ENCODE measurements at places on chromosomes 5 and 9.

DNA sequence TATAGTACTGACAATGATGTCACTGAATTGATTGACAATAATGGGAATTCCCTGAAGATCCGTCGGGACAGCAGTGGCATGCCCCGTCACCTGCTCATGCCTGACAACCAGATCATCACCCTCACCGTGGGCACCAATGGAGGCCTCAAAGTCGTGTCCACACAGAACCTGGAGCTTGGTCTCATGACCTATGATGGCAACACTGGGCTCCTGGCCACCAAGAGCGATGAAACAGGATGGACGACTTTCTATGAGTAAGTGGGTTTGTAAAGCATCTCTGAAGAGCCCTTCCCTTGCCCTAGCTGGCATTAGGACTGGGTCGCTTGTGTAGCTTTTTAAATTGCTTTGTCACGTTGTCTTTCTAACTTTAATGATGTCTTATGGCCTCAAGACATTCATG lies 72.7 kb upstream of the WWC1 start:
- peaks cover 4% of the 10 kb centered on the region for H3K27me3 ChIP-seq
- H3K36me3 ChIP-seq: no peaks in the 10 kb centered on the region
- no peak for DNase-seq

DNA sequence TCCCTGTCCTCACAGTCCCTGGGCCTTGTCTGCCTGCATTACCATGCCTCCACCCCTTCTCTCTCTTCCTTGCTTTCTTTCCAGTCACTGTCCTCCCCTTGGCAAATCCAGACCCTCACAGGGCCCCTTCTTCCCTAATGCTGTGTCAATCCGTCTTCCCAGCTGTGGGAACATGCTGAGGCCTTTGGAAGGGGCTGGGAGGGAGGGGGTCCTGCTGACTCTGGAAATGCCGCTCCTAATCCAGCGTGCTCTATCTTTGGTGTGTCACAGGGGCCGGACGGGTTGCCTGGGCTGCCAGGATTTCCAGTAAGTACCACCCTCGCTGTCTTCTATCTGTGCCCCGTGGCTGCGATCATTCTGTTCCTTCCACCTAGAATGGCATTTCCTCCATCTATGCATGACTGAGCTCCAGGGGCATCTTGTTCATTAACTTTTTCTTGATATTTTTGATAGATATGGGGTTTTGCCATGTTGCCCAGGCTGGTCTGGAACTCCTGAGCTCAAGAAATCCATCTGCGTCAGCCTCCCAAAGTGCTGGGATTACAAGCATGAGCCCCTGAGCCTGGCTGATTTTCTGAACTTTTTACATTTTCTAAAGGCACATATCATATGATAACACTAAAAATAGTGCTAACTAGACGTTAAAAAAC lies 64.5 kb upstream of the TGFBR1 start:
- no peak overlapping the region for H3K4me3 ChIP-seq
- peaks cover 6% of the 10 kb centered on the region for H3K36me3 ChIP-seq
- no peak overlapping the region for H3K27ac ChIP-seq

GRCh38 chr9:138063033-138063432 lies 185.5 kb downstream of the CACNA1B start:
- peaks cover 5% of the 10 kb centered on the region for H3K27me3 ChIP-seq
- H3K4me3 ChIP-seq: no peak overlapping the region
- H3K27ac ChIP-seq: no peak overlapping the region
- H3K4me1 ChIP-seq: no peaks in the 10 kb centered on the region
- DNase-seq: no peak

DNA sequence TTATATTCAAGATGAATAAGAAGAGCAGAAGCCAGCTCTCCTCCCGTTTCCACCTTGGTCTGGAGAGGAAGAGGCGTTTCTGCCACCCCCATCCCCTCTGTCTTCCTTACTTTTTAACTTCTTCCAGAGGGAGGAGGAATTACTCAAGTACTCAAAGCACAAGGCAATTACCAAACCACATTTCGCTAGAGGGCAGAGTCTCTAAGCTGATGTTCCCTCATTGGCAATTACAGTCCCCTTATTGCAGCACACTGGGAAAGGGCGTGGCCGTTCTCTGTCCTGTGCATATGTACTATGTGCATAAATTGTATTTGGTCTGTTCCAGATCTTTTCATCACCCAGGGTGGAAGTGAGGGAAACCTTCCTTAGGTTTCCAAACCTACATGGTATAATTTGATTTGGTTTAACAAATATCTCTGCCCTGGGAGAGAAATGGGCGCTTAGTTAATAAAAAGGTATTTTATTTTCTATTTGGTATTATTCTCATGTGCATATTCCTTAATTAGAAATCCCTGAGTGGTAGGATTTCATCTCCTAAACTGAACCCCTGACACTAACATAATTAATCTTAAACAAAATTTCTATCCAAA lies 29.8 kb upstream of the ALDOB start:
- H3K27ac ChIP-seq: no peak overlapping the region
- no peaks in the 10 kb centered on the region for H3K36me3 ChIP-seq
- DNase-seq: no peak
- no peaks in the 10 kb centered on the region for H3K4me1 ChIP-seq

GRCh38 chr9:38358390-38359296 lies 33.9 kb upstream of the ALDH1B1 start:
- H3K36me3 ChIP-seq: no peaks in the 10 kb centered on the region
- H3K27ac ChIP-seq: no peak overlapping the region
- no peaks in the 10 kb centered on the region for H3K27me3 ChIP-seq

DNA sequence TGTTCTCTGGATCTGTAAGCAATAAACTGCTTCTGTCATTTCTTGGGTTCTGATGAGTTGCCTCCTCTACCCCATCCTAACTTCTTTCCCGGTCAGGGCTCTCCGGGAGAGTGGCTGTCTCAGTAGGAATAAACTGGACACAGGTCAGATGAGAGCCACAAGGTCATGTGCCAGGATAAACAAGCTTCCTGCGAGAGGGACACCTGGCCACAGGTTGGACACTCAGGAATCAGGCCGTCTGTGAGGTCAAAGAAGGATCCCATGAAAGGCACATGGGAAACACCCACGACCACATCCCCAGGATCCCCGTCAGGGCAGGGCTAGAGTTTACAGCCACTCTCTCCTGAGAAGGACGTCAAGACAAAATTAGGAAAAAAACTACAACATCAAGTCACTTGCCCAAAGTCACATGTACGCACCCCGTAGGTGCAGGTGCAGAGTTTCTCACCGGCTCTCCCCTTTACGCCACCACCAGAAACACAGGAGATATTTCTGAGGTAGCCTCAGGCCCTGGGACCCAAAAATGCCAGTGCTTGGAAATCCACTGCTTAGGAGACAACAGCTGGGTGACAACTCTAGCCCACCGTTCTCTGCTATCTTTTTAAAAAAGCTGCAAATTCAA lies 28.7 kb downstream of the CCT5 start:
- H3K4me1 ChIP-seq: peaks cover 4% of the 10 kb centered on the region
- DNase-seq: no peak
- H3K27ac ChIP-seq: no peak overlapping the region
- H3K27me3 ChIP-seq: no peaks in the 10 kb centered on the region
- peaks cover 13% of the 10 kb centered on the region for H3K36me3 ChIP-seq

GRCh38 chr5:98428806-98429205 lies 344.7 kb upstream of the RGMB start:
- H3K4me1 ChIP-seq: no peaks in the 10 kb centered on the region
- no peaks in the 10 kb centered on the region for H3K36me3 ChIP-seq
- no peaks in the 10 kb centered on the region for H3K27me3 ChIP-seq
- H3K27ac ChIP-seq: no peak overlapping the region
- no peak overlapping the region for H3K4me3 ChIP-seq

GRCh38 chr9:133368249-133368881 lies 7.5 kb downstream of the SURF4 start:
- no peak for DNase-seq
- no peak overlapping the region for H3K27ac ChIP-seq
- peaks cover 11% of the 10 kb centered on the region for H3K4me1 ChIP-seq
- H3K27me3 ChIP-seq: no peaks in the 10 kb centered on the region
- H3K4me3 ChIP-seq: no peak overlapping the region
- peaks cover 14% of the 10 kb centered on the region for H3K36me3 ChIP-seq

- H3K27me3 ChIP-seq: no peaks in the 10 kb centered on the region
- H3K4me1 ChIP-seq: no peaks in the 10 kb centered on the region
- no peak for DNase-seq
- H3K36me3 ChIP-seq: no peaks in the 10 kb centered on the region
- no peak overlapping the region for H3K27ac ChIP-seq
These were observed 1828.8 kb downstream of the MAT2B start for GRCh38 chr5:165334201-165334600.

- no peaks in the 10 kb centered on the region for H3K27me3 ChIP-seq
- no peak for DNase-seq
- no peak overlapping the region for H3K4me3 ChIP-seq
- H3K4me1 ChIP-seq: no peaks in the 10 kb centered on the region
- no peak overlapping the region for H3K27ac ChIP-seq
- H3K36me3 ChIP-seq: peaks cover 2% of the 10 kb centered on the region
These were observed 233.0 kb upstream of the SGCD start for GRCh38 chr5:156094001-156094400.

DNA sequence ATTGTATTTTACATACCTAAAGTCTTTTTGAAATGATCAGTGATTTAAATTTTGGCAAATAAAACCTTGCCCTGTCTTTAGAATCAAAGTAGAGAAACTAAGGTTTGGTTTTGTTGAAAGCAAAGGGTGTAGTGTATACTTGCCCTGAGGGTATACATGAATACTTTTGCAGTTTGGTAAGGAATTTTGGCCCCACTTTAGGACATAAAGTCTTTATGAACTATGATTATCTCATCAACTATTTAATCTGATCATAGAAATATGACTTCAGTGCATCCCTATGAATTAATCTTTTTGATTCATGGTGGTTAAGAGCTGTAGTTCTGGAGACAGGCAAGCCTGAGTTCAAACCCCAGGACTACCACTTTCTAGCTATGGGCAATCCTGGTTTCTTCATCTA lies 17.7 kb downstream of the RAD1 start:
- H3K4me3 ChIP-seq: no peak overlapping the region
- no peak overlapping the region for H3K27ac ChIP-seq
- peaks cover 10% of the 10 kb centered on the region for H3K4me1 ChIP-seq
- H3K27me3 ChIP-seq: no peaks in the 10 kb centered on the region
- peaks cover 3% of the 10 kb centered on the region for H3K36me3 ChIP-seq

DNA sequence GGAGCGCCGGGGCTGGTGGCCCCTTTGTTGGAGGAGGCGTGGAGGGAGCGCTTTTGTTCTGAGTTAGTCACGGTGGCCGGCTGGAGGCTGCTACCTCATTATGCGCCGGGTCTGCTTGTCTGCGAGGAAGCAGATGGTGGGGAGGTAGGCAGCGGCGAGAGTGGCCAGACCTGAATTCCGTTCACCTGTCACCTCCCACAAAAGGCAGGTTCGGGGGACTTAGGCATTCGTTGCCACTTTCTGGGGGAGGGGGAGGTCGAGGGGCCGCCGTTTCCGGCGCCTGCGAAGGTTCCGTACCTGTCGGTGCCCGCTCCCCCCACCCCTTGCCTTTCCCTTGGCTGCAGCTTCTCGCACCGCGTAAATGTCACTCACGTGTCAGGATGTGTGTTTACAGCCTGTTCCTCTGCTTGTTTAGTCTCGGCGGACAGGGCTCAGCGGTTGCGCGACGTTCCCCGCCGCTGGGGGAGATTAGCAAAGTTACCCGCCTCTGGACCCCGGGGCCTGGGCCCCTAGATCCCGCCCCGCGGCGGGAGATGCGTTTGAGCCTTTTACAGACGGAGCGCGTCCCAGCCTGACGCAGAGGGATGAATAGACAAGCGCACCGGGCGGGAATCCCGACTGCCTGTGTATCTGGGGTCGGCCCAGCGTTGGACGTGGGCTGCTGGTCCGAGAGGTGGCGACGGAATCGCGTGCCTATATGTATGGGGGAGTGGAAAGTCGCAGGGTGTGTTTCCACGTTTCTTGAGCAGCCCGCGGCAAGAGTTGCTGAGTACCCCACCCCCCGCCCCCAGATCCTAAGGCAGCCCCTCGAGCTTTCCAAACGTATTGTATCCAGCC lies 2.7 kb upstream of the LHX2 start:
- no peak overlapping the region for H3K27ac ChIP-seq
- no peak for DNase-seq
- H3K36me3 ChIP-seq: no peaks in the 10 kb centered on the region
- H3K4me3 ChIP-seq: no peak overlapping the region
- H3K27me3 ChIP-seq: peaks cover 93% of the 10 kb centered on the region

DNA sequence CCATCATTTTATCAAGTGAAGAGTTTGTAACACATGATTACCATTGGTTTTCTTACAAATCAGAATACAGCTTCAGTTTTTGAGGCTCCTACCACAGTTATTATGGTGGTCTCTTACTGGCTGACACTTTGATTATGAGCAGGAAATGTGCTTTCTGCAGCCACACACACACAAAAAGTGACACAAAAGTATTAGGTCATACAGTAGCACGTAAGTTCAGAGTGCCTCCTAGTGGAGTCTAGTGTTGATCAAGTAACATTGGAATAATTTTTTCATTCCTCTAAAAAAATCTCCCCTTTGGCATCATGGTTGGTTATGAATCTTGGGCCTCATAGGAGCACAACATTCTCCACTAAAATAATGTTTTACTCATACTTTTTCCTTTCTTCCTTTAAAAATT lies 37.6 kb downstream of the PAM start:
- H3K27me3 ChIP-seq: no peaks in the 10 kb centered on the region
- peaks cover 38% of the 10 kb centered on the region for H3K4me1 ChIP-seq
- DNase-seq: no peak
- no peak overlapping the region for H3K4me3 ChIP-seq
- no peak overlapping the region for H3K27ac ChIP-seq
- H3K36me3 ChIP-seq: no peaks in the 10 kb centered on the region

GRCh38 chr5:32810804-32811203 lies 99.7 kb downstream of the NPR3 start:
- no peaks in the 10 kb centered on the region for H3K36me3 ChIP-seq
- H3K27ac ChIP-seq: no peak overlapping the region
- peaks cover 17% of the 10 kb centered on the region for H3K4me1 ChIP-seq
- peaks cover 2% of the 10 kb centered on the region for H3K27me3 ChIP-seq
- no peak for DNase-seq

DNA sequence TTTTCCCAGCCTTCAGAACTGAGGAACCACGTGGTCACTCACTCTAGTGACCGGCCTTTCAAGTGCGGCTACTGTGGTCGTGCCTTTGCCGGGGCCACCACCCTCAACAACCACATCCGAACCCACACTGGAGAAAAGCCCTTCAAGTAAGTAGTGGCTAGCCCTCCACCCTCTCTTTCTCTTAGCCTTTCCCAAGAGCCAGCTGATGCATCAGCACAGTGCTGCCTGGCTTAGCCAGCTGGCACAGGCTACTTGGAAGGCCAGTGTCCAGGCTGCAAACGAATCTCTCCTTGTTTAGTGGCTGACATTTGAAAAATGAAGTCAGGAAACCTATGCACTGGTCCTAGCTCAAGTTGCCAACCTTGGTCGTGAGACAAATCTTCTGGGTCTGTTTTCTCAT lies 91.1 kb downstream of the PRDM6 start:
- H3K4me3 ChIP-seq: no peak overlapping the region
- H3K4me1 ChIP-seq: peaks cover 22% of the 10 kb centered on the region
- H3K27me3 ChIP-seq: no peaks in the 10 kb centered on the region
- peaks cover 15% of the 10 kb centered on the region for H3K36me3 ChIP-seq
- no peak for DNase-seq

DNA sequence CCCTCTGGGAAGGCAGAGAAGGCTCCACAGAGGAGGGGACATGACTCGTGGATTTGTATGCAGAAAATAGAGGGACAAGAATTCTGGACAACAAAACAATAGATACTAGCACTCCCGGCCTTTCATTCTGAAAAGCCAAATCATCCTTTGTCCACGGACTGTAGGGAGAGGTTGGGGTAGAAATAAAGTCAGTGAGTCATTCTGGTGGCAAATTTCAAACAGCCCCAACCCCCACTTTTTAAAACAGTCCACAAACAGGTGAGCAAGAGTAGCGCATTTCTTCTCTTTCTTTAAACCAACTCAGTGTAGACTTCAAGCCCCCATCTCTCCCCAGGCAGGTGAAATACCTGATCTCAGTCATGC lies 56.1 kb downstream of the PTPDC1 start:
- no peak for DNase-seq
- H3K4me1 ChIP-seq: peaks cover 31% of the 10 kb centered on the region
- peak overlapping the region; percentile 91 for H3K27ac ChIP-seq
- H3K4me3 ChIP-seq: no peak overlapping the region
- no peaks in the 10 kb centered on the region for H3K27me3 ChIP-seq

Measured in mesothelial cell of epicardium (in vitro differentiated cells).